H4 (cell line): ENCODE measurements at places on chromosomes 1 and 21. TPM values are rescaled to one million over a fixed set of nuclear protein-coding genes. Genes with fewer than 3 reads are reported as not detected.

DNA sequence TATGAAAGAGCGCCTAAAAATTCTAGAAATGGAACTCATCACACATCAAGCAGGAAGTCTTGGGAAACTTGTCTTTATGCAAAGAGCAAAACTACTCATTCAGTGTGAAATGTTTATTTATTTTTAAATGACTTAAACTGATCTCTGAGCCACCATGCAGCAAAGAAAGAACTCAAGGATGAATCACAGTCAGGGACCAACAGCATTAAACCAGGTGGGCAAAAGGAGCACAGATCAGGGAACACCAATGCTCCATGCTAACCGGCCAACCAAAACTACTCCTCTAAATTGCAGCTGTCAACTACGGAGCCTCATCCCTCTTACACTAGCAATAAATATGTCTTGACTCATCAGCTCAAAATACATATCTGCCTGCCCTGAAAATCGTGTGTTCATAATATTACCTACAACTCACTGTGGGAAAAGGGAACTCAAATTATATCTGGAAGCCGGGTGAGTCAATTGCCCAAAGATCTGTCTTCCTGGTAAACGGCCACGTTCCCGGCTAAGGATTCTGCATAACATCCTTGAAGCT lies 129.2 kb downstream of the PTPN14 start:
- DNase-seq = peak; percentile 43

- DNase-seq = no peak
These were observed 1089.8 kb upstream of the NCAM2 start for GRCh38 chr21:19908390-19908789.

- no peak for DNase-seq
These were observed 52.7 kb upstream of the GCLM start for GRCh38 chr1:93961906-93962305.

GRCh38 chr1:69498711-69499110 lies 69.0 kb upstream of the LRRC7 start:
- DNase-seq = no peak

DNA sequence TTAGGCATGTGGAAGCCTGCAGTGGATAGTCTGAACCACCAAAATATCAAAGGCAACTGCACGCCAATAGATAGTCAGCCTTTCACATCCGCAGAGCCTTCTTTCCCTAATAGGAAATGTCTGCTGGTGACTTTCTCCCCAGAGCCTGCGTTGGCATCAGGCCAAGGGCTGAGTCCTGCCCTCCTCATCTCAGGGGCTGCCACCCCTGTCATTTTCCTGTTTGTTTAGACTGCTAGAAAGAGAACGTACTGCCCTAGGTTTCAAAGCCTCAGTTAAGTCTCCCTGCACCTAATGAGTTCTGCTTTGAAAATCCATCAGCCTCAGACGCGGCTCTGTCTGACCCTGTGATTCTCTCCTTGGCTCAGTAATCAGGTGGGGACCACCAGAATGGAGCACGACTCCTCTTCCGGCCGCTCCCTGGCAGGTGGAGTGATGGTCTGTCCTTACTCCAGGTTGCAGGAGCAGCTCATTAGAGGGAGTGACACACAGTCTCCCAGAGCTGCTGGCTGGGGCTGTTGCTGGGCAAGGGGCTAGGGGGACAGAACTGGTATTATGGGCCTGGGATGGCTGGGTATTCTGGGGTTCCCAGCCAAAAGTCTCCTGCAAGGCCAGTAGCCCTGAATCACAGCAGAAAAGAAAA lies 27.3 kb downstream of the STUM start:
- DNase-seq = no peak

DNA sequence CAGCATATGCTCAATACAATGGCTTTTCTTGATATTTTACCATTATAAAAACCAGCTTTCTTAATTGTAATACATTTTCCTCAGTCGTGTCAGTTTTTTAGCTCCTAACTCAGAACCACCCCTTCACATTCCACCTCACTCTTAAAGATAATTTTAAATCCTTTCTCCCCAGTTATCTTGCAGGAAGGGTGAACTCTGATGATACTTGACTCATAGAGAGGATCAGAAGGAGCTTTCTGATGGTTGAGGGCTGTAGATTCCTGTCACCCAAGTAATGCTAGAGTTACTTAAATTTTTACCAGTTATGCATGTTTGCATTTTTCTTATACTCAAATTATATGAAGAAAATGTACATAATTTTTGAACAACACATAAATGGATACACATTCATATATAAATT lies 233.7 kb downstream of the NCAM2 start:
- DNase-seq = no peak

DNA sequence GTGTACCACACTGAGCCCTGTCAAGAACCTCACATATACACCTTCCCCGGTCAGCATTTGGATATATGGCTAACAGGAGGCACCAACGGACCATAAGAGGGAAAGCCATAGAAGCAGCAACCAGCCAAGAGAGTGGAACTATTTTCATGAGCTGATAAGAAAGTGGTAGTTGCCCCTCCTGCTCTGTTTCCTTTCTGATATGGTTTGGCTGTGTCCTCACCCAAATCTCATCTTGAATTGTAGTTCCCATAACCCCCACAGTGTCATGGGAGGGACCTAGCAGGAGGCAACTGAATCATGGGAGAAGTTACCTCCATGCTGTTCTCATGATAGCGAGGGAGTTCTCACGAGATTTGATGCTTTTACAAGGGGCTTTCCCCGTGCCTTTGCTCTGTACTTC lies 366.1 kb upstream of the DAB1 start:
- no peak for DNase-seq

DNA sequence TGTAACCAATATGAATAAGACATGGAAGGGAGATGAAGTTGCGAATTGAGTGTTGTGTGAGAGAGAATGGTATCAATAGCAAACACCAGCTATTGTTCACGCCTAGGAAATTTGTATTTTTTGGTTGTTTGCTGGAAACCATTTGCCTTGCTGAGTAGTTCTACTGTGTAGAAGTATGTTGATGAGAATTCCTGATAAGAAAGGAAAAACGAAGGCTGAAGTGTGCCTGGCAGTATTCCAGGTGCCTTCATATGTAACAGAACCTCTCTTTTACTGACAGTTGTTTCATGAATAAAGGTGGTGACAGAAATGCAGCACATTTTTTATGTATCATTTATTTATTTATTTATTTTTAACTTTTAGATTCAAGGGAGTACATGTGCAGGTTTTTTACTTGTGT lies 79.5 kb downstream of the SDCCAG8 start:
- DNase-seq = no peak

DNA sequence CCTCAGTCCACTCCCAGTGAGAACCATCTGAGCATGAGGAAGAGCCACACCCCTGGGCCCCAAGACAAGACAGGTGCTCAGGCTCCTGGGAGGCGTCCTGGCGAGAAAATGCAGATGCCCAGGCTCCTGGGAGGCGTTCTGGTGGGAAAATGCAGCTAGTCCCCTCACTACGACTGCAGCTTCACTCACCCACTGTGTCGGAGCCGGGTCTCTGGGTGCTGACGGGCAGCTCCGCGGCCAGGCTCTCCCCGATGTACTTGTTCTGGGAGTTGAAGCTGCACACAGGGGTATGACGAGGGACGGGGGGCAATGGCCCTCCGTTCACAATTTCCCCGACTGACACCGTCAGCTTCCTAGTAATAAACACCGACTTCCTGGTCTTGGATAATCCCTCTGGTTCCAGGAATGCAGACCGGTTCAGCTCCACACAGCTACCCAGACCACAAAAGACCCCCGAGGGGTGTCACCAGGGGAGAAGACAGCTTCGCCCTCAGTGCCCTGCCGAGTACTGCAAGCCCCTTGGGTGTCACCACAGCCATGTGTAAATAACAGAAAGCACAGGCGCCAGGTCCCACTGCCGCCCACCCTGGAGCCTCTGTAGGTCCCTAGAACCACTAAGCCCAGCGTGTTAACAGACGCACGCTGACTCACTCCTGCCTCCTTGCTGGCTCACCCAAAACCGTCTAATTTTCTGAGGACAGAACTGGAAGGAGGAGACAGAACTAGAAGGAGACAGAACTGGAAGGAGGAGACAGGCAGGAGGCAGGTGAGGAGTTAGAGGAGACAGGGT lies 19.5 kb downstream of the MCM3AP start:
- no peak for DNase-seq

DNA sequence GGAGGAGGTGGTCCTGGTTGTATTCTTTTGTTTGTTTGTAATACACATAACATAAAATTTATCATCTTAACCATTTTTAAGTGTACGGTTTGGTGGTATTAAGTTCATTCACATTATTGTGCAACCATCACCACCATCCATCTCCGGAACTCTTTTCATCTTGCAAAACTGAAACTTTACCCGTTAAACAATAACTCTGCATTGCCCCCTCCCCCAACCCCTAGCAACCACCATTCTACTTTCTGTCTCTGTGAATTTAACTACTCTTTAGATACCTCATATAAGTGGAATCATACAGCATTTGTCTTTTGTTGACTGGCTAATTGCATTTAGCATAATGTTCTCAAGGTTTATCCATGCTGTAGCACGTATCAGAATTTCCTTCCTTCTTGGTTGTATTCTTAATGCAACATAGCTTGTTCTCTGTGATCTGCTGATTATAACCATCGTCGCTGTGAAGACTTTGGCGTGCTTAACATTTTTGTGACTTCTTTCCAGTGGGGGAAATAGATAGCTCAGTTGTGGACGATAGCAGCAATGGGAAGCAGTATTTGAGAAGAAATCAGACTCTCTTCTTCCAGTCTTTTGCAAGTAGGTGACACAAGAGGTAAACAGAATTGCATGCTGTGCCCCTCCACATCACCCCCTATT lies 117.5 kb upstream of the HOOK1 start:
- no peak for DNase-seq

- no peak for DNase-seq
These were observed 47.8 kb downstream of the ITPKB start for GRCh38 chr1:226691247-226691646.

- no peak for DNase-seq
These were observed 6.1 kb upstream of the MASP2 start for GRCh38 chr1:11052839-11053757.

- no peak for DNase-seq
These were observed 127.0 kb downstream of the PLPP3 start for GRCh38 chr1:56452027-56453011.

DNA sequence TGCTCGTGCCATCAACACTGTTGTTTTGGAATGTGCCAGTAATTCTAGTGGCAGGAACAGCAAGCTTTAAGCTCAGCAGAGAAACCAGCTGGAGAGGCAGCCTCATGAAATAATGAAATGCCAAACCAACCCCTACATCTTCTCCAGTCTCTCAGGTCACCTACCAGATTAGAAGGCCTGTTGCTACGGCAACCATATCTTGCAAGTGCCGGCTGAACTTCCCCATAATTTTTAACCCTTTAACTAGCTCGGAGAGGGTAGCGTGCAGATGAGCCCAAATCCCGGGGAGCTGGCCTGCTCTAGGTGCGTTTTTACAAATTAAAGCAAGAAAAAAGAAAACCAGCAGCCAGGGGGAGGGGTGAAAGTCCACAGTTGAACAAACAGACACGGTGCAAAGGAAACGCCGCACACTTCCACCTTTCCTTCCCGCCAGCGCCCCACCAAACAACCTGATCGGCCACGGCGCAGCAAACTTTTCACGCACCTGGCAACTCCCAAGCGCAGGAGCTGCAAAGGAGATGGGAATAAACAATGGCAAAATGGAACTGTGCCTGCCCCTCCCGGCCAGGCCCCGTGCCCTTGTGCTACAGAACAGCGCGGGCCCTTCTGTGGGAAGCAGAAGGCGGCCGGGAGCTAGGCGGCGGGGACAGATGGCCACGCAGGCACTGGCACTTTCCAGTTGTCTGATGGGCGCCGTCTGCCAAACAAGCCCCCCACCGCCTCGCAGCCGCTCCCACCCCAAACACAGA lies 50.1 kb downstream of the SSBP3 start:
- DNase-seq = no peak

- DNase-seq = peak; percentile 85
These were observed at the start of gene ROR1 for GRCh38 chr1:63773815-63774616. Gene ROR1, plus strand, starts transcription at chr1:63774017.

DNA sequence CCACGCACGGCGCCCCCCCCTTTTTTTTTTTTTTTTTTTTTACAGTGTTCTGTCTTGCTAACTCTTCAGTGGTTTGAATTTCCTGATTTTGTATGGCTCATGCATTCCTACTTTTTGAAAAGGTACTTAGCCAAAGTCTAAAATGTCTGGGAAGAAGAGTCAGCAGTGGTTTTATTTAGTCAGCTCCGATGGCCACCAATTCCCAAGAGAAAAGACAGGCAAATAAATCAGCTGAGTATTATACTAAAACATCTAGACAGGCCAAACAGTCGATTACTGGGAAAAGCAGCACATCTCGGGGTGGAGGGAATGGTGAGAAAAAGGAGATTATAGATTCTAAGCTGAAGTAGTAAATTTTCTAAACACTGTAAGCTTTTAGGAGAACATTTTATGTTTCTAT lies 192.5 kb upstream of the ZRANB2 start:
- no peak for DNase-seq

The RGL1 gene
- 14.9 and 18.7 TPM in 2 replicates for total RNA-seq

The MTARC1 gene
- total RNA-seq = 0.08 and 1.6 TPM in 2 replicates

The HRNR gene
- not detected in 2 replicates for total RNA-seq

The TMEM125 gene
- total RNA-seq = not detected in 2 replicates

The FNDC5 gene
- 0.12 and 0.15 TPM in 2 replicates for total RNA-seq

The CA6 gene
- not detected in 2 replicates for total RNA-seq
